ENCODE measurements at places on chromosomes 1 and 21. TPM values are rescaled to one million over a fixed set of nuclear protein-coding genes. Genes with fewer than 3 reads are reported as not detected.

DYNLT5 gene
- total RNA-seq = 0.35 TPM

STX12 gene
- total RNA-seq = 44.5 TPM

TMEM61 gene
- not detected for total RNA-seq

SPRR2E gene
- total RNA-seq = not detected

FAM167B gene
- 2.8 TPM for total RNA-seq

SLC9C2 gene
- not detected for total RNA-seq

EPHB2 gene
- total RNA-seq = 32.5 TPM

TCEA3 gene
- 4.0 TPM for total RNA-seq
